Kidney epithelial cell (primary cell): ENCODE measurements at places on chromosomes 5 and 9. TPM values are rescaled to one million over a fixed set of nuclear protein-coding genes. Genes with fewer than 3 reads are reported as not detected.

The PSIP1 gene
- 25.9 and 32.0 TPM in 2 replicates for total RNA-seq

GRCh38 chr5:169649486-169649885, 12.4 kb downstream of the DOCK2 start:
- DNase-seq: no peak

DNA sequence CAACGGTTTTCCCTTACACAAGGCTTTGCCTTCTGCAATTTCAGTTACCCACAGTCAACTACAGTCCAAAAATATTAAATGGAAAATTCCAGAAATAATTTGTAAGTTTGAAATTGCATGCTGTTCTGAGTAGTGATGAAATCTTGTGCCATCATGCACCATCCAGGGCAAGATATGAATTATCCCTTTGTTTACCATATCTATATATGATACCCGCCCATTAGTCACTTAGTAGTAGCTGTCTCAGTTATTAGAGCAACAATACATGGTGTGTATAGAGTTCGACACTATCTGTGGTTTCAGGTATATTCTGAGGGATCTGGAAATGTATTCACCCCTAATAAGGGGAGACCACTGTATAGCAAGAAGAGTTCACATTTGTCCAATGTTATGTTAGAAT, 29.4 kb downstream of the ERBIN start:
- DNase-seq: no peak

- no peak for DNase-seq
Measured at GRCh38 chr9:99411479-99412115, 189.5 kb downstream of the SEC61B start.

GRCh38 chr5:113808956-113809355, 295.5 kb downstream of the YTHDC2 start:
- DNase-seq: no peak

DNA sequence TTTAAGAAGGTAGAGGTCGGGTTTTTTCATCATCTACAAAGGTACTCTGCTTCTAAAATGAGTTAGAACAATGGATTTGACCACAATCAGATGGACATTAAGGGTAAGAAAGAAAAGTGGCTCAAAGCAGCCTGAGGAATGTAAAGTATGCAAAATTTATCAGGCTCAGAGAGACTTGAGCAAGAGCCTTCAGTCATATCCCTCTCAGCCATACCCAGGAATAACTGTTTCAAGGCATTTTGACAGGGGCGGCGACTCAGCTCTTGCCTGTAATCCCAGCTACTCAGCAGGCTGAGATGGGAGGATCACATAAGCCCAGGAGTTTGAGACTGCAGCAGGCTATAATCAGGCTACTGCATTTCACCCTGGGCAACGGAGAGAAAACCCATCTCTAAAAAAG, 38.8 kb upstream of the ANXA2R start:
- DNase-seq: no peak

DNA sequence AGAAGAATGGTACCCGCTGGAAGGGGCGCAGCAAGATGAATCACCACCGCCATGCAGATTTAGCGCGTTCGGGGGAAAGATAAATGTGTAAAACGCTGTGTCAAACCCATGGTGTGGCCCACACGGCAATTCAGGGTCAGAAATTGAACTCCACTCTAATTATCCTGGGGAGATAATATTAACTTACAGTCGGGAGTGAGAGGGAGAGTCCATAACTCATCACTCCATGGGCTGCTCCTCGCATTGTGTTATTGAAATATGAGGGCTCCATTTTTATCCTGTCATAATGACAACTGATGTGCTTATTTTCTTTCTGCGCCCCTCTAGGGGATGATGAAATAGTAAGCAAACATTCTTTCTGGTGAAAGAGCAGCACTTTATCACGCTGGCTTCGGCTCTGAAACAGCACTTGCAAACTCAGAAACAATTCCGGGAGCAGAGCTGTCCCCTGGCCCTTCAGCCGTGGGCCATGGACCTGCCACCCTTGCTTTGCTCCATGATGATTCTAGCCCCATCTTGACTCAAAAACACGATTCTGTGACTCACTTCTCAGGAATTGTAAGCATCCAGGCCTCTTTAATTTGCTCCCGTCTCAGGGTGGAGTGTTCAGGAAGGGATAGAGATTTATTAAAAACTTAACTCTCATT, 431.6 kb downstream of the IRX1 start:
- no peak for DNase-seq
